ENCODE measurements at places on chromosomes 13 and 19.
A peak's percentile ranks its signal among the peaks of the same experiment; 100 is the strongest.

DNA sequence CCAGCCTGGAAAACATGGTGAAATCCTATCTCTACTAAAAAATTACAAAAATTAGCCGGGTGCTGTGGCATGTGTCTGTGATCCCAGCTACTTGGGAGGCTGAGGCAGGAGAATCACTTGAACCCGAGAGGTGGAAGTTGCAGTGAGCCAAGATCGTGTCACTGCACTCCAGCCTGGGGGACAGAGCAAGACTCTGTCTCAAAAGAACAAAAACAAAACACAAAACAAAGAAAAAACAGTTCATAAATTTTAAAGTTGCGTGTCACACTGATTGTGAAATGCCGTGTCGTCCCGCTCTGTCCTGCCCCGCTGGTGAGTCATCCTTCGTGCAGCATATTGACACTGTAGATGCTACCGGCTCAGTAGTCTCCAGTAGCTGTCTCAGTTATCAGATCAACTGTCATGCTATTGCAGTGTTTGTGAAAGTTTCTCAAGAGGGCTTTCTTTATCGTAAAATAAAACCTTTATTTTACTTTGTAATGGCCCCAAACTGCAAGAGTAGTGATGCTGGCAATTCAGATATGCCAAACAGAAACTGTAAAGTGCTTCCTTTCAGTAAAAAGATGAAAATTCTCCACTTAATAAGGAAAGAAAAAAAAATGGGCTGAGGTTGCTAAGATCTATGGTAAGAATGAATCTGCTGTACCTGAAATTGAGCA is 36.4 kb upstream of the IGFL1 start:
- DNase-seq, result no peak

DNA sequence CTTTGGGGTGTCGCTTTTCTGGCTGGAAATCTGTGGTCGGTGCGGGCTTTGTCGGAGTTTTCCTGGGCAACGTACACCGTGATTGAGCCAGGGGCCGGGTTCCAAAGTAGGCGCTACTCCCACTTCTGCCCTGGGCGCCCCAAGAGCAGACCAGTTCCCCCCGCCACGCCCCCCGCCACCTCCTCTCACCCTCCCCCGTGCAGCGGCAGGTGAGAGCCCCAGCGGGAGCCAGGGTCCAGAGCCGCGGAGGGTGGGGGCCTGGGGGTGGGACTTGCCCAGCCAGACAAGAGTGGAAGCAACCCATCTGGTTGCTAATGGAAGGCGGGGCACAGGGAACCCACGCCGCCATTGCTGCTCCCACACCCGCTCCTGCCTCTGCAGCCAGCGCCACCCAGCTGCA is 2195.9 kb downstream of the PCDH9 start:
- no peak for DNase-seq

- no peak for DNase-seq
These were observed 8.1 kb upstream of the KPTN start for GRCh38 chr19:47492137-47492533.

DNA sequence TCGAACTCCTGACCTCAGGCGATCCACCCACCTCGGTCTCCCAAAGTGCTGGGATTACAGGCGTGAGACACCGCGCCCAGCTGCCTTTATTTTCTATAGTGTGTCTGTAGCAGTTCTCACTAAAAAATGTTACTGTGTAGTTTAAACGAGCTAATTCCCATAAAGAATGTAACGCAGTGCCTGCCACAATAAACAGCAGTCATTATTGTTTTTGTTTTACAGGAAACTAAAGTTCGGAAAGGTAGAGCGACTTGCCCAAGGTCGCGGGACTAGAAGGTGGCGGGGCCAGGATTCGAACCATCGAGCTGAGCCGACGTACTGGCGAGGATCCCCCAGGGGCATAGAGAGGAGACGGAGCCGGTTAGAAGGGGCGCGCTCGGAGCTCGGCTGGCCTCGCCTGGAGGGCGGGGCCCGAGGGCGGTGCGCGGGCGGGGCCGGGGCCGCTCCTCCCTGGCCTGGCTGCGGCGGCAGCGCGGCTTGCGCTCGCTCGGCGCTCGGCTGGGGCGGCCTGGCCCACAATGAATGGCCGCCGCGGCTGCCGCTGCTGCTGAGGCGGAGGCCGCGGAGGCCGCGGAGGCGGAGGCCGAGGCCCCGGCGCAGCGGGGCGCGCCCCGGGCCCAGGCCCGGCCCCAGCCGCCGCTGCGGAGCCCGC is at the start of gene NACC1:
Gene NACC1, plus strand, starts transcription at position 493 of the 652 bp plus-strand sequence. CDS start 16,944 bp downstream, outside the sequence.
- peak; percentile 84 for DNase-seq

DNA sequence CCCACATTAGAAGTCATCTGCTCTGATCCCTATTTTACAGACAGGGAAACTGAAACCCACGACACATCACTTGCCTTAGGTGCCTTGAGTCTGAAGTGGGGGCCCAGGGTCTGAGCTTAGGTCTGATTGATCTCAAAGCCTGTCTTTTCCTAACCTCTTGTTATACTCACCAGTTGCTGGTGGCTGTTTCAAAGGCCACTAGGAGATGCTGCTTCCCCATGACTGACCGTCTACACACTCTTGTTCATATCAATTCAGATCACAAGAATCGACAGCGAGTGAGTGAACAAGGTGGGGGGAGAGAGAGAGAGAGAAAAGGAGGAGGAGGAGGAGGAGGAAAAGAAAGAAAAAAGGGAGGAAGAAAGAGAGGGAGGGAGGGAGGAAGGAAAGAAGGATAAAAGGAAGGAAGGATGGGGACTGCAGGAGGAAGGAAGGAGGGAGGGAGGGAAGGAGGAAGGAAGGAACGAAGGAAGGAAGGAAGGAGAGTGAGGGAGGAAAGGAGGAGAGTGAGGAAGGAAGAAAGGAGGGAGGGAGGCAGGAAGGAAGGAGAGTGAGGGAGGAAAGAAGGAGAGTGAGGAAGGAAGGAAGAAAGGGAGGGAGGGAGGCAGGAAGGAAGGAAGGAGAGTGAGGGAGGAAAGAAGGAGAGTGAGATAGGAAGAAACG is 3.3 kb downstream of the OR10H1 start:
- DNase-seq, result no peak

DNA sequence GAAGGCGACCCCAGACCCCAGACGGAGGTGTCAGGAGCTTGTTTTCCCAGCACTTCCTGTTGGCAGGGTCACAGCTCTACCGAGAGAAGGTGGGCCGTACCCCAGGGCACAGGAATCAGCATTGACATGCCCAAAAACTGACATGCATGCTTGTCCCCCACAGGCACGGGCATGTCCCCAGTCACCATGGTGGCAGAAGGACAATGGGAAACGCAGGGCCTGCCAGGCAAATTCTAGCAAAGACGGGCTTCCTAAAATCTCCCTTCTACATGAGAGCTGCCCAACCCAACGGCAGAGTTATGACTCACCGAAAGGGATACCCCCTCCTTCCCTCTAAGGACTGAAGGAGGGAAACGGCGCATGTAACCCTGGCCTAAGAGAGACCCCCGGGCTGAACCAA is 18.5 kb downstream of the TSHZ3 start:
- no peak for DNase-seq

DNA sequence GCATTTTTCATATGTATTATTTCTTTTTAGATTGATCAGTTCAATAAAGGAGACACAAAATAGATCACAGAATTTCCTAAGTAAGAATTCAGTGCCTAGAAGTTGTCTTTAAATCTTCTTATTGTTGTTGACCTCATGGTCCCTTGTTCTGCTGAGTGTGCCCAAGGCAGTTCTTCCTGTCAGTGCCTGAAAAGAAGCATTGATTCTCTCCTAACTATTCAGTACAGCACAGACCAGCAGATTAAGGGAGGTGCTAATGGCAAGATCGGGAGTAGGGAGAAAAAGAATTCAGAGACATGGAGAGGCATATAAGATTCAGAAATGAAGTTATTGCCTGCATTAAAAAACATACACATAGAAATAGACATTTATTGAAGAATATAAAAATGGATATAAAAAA is 180.5 kb upstream of the PCDH9 start:
- no peak for DNase-seq

DNA sequence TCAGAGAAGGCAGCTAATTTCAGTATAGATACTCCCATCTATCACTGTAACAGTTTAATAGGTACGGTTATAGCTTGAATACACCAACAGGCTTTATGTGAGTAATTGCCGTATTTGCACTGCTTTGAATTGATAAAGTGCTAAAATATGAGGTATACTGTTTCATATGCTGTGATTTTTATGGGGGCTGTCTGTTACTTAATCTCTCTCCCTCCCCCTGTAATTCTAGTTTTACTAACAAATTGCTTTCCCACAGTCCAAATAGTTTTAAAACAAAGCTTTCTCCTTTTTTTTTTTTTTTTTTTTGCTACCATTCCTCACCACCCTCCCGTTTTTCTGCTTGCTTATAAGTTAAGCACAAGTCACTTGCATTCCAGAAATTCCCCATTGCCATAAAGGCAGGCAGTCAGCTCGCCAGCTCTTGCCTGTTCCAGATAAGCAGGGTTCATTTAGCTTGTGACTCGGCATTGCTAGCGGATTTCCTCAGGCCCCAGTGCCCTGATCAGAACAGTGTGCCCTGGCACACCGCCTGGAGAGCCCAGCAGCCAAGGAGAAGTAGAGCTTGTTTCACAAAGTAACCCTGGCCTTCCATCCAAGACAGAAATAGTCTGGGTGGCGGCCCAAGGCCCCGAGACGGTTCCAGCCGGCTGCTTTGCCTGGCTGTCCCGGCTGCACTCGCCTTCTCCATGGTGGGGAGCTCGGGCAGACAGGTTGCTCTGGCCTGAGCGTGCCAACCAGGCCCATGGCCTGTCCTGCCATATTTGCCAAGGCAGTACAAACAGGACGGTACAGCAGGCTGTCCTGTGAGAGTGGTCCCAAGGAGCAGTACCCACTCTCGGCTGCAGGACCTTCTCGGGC is 43.5 kb upstream of the NPAS1 start:
- DNase-seq, result no peak

GRCh38 chr19:32363175-32363574 is 17.8 kb downstream of the ZNF507 start:
- DNase-seq, result no peak

- peak; percentile 92 for DNase-seq
These were observed 12.8 kb downstream of the MOB3A start for GRCh38 chr19:2083174-2083854.

- DNase-seq, result no peak
These were observed 24.7 kb downstream of the ZNRF4 start for GRCh38 chr19:5479958-5480357.

- DNase-seq, result no peak
These were observed 21.0 kb downstream of the TSHZ3 start for GRCh38 chr19:31328238-31328637.

GRCh38 chr19:13459351-13459750 is 46.9 kb downstream of the CACNA1A start:
- DNase-seq, result no peak

GRCh38 chr13:99434258-99434788 is 66.9 kb upstream of the TM9SF2 start:
- DNase-seq, result no peak

DNA sequence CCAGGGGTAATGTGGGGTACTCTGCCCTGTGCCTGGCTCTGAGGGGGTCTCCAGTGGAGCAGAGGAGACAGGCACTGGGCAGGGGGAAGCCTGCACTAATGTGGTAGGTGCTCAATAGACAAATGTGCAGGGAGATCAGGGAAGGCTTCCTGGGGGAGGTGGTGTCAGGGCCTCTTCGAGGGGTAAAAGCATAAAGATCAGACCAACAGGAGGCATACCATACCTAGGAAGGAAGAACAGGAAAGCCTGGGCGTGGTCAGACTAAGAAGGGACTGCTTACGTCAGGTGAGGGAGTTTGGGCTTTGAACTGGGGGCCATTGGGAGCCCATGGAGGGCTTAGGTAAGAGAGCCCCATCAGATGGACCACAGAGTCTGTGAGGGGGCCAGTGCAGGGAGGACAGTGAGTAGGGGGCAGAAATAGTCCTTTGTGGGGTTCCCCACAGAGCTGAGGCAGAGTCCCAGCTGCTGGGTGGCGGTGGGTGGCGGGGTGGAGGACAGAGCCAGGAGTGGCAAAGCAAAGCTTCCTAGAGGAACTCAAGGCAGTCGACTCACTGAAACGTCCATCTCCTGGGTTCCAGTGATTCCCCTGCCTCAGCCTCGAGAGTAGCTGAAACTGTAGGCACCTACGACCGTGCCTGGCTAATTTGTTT is 8.8 kb downstream of the PRR36 start:
- no peak for DNase-seq

DNA sequence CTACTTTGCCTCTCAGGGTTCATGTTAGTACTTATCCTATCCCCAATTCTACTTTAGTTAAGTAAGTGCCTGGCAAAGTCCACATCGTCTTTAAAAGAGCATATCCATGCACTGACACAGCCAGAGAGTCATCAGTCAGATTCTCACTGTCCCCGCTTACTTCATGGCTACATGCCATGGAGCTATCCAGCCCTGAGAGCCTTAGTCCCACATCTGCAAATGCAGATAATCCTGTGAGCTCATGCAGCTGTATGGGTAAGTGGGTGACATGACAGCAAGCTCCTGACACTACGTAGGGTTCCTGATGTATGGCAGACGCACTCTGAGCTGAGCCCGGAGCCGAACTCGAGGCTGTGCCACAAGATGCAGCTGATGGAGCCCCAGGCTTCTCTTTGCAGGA is 661.5 kb downstream of the LIG4 start:
- DNase-seq, result no peak

GRCh38 chr13:99959540-99960230 is 11.9 kb downstream of the ZIC5 start:
- no peak for DNase-seq
